ENCODE measurements at places on chromosomes 6 and 20.

GRCh38 chr6:112061605-112062004 lies 7.7 kb downstream of the CCN6 start:
- no peak for DNase-seq

GRCh38 chr6:53629862-53630532 lies 35.6 kb downstream of the KLHL31 start:
- no peak for DNase-seq

GRCh38 chr20:63810730-63811490 lies 20.2 kb downstream of the ZBTB46 start:
- no peak for DNase-seq

- DNase-seq = no peak
Measured at GRCh38 chr6:158312672-158313397, 570 bp downstream of the TULP4 start.

- DNase-seq = no peak
Measured at GRCh38 chr6:148501178-148501590, 158.5 kb downstream of the SASH1 start.

DNA sequence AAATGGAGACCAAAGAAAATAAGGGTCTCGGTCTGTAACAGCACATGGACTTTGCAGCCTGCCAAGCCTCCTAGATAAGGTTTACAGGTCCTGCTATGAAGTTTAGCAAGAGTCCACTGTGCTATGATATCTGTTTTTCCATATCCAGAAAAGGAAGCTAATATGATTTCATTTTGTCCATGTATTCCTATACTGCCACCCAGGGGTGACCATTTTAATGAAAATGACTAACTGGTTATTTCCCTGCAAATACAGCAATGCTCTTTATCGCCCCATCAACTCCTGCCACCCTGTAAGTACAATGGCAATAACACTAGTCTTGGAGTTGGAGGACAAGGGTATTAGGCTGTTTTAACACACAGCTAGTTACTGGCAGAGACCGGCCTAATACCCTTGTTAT lies 115.2 kb upstream of the GLP1R start:
- no peak for DNase-seq

DNA sequence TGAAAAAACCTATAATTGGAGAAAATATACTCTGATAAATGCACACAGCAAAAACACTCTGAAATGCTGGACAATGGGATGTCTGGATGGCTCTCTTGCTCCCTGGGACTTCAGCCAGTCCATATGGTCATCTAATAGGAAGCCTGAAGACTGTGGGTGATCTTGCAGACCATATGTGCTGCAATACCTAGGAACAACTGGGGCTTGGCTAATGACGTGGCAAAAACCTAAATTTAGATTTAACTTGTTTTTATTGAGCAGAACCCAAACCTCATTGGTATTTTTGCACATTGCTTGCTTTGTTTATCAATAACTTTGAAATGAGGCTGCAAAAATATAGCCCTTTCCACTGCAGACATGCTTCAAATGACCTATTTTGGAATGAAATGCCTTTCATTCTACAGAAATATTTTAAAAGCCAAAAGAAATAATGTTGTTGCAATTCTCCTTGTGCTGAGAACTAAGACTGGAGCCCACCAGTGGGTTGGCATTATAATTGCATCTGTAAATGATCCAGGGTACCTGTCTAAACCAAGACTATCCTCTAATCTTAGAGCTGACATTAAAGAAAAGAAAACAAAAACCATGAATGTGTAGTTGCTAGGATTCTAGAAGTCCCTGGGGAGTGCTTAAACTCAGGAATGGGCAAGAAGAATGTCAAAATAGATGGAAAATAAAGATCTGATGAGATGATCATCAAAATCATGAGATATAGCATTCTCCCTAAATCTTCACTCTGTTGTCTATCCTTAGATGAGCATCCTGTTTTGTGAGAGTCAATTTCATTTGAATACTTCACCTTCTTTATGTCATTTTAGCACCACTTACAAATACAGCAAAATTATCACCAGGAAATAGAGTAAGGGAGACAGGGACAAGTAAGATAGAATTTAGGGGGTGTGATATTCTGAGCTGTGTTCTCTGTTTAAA lies 152.1 kb upstream of the RIMS1 start:
- no peak for DNase-seq

DNA sequence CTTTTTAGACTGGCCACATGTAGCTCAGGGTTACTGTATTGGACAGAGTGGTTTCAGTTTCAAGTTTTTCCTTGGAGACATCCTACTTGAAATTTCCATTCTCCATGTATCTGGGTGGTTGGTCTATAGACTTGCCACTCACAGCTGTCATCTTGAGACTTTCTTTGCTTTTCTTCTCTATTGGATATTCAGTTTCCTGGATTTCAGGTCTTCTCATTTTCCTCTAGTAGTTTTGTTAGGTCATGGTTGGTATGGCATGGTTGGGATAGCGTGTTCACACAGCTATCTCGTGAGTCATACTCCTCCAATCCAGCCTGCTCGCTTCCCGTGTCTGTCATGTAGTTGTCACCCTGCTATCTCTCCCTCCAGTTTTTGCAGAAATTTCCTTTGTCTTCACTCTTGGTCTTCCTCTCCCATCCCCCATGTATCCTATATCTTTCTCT lies 48.3 kb downstream of the PTPN1 start:
- DNase-seq = no peak

- DNase-seq = no peak
Measured at GRCh38 chr6:135240711-135241110, 59.6 kb downstream of the MYB start.

DNA sequence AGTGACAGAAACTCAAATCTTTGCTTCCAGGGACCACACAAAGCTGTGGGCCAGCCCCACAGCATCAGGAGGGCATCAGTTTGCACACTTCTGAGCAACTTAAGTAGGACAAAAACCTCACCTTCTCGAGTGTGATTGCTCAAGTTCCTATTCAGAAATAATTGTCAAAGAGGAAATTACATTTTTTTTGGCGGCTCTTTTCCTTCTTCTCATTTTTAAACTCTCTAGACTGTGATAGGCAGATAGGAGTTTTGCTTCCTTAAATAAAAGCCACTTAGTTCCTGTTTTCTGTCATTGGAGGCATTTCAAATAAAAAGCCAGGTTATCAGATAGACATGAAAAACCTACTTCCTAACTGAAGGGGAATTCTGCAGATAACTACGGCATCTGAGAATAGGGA lies 11.2 kb upstream of the TAGAP start:
- DNase-seq = no peak

DNA sequence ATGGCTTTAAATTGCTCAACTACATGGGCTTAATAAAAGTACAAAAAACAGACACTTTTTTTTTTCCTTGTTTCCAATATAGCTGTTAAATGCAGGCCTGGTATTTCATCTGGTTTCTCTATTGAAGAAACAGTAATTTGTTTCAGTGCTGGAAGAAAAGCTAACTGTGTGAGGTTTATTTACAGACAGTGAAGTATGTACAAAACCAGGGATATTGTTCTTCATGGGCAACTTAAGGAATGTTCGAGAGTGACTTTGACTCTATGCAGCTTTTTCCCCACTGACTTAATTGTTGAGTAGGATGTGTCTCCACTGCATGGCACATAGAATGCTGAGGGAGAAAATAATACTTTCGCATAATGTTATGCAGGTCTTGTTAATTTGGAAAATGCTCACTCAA lies 31.0 kb upstream of the PRL start:
- no peak for DNase-seq

DNA sequence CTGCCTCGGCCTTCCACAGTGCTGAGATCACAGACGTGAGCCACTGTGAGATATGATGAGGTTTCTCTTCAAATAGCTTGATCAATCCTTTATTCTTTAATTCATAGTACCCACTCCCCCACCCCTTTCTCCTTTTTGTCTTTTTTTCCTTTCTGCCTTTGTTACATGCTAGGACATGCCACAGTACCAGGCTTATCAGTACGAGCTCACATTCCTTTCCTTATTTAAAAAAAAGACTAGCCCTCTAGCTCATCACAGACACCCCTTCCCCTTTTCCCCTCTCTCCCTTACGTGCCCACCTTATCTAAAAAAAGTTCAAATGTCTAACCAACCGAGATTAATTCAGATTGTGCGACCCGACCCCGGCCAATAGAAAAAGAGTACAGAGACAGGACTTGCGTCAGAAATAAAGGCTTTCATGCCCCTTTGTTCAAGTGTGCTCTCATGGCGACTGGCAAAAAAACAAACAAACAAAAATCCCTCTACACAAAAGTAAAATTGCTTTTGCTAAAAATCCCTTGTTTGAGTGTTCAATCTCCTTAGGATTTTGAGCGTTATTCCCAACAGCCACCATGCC lies 49.2 kb downstream of the MRAP2 start:
- DNase-seq = no peak

GRCh38 chr6:84605298-84605697 lies 159.1 kb downstream of the TBX18 start:
- no peak for DNase-seq

DNA sequence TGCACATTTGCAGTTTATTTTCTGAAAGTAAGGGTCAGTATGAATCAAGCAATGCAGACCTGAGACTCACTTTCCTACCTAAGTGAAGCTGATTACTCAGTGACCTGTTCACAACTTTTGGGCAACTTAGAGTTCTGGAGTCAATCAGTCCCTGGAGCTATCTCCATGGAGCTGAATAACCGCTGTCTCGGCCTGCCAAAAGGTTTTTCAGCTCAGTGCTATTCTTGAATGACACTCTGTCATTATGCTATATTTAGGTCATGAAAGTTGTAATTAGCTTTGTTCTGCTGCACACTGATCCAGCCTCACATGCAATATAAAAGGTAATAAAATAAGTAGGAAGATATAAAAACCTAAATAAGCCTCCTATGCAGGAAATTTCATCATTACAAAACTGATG lies 356.0 kb downstream of the BMP2 start:
- DNase-seq = no peak

Measured in stimulated activated CD8-positive, alpha-beta memory T cell treated with anti-CD3 and anti-CD28 coated beads, Interleukin-4, amount 100 ng/mL, for 24 hours (primary cell).